ENCODE measurements at places on chromosomes 7 and 10. TPM values are rescaled to one million over a fixed set of nuclear protein-coding genes. Genes with fewer than 3 reads are reported as not detected.

DNA sequence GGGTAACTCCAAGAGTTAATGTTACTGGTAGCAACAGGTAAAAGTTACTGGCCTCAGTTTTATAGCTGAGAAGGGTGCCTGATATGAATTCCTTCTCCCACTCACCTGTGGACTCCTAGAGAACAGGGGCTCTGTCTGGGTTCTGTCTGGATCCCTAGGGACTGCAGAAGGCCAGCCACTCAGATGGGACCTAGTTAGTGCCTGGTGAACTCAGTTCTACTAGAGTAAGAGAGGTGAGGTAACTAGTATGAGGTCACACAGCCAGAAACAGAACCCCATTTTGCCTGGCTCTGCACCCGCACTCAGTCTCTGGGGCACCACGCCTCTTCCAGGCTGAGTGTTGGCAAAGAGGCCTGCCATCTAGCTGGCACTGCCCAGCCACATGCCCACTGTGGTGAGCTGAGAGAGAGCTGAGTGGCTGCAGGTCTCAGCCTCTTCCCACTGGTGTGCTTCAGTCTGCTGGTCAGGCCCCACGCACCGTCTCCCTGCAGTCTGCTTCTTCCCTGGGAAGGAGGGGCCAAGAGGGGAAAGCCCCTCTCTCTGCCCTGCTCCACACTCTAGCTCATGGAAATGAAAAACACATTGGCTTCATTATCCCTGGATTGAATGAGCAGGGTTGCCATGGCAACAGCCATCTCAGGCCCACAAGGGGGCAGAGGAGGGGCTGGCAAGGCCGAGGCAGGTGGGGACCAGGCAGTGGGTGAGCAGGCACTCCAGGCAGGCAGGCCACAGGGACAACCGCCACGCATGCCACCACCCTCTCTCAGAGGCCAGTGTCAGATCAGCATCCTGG lies 110.6 kb downstream of the ZMIZ1 start:
- DNase-seq: peak; percentile 77
- no peak overlapping the region for H3K4me3 ChIP-seq
- peaks cover 17% of the 10 kb centered on the region for H3K4me1 ChIP-seq

The STEAP4 gene
- not detected for total RNA-seq

DNA sequence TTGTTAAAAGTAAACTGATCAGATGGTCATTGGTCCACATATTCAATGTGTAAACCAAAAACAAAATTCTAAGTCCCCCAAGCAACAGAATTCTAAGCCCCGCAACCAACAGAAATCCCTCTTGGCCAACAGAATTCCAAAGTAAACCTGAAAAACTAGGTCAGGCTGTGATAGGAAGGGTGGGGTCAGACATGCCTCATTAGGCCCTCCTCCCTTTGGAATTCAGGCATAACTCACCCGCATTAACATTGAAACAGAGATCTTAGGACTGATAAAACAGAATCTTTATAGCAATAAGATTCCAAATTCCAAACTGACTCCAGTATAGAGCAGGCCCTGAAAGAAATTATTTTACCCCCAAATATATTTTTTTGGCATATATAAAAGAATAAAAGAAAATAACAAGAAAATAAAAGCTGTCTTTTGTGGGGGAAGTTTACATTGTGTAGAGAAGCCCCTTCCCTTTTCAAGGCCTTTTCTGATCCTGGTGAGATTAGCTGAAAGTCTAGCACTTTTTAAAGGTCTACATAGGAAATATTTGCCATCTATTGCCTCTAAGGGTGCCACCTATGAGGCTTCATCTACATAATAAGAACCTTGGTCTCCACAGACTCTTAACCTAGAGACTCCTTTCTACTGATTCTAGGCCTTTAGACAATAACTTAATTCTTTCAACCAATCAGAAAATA lies 30.5 kb downstream of the GNAT3 start:
- H3K4me1 ChIP-seq: peaks cover 10% of the 10 kb centered on the region
- H3K4me3 ChIP-seq: no peak overlapping the region
- H3K27me3 ChIP-seq: no peaks in the 10 kb centered on the region
- H3K27ac ChIP-seq: peak overlapping the region; percentile 58

- no peaks in the 10 kb centered on the region for H3K36me3 ChIP-seq
- DNase-seq: no peak
Measured at GRCh38 chr10:82266438-82266837, 391.4 kb downstream of the NRG3 start.

The PPP3CB gene
- 42.9 TPM for total RNA-seq

GRCh38 chr7:84452618-84453017 lies 258.0 kb upstream of the SEMA3A start:
- no peak overlapping the region for H3K27ac ChIP-seq
- no peaks in the 10 kb centered on the region for H3K36me3 ChIP-seq
- H3K4me3 ChIP-seq: no peak overlapping the region
- DNase-seq: no peak

DNA sequence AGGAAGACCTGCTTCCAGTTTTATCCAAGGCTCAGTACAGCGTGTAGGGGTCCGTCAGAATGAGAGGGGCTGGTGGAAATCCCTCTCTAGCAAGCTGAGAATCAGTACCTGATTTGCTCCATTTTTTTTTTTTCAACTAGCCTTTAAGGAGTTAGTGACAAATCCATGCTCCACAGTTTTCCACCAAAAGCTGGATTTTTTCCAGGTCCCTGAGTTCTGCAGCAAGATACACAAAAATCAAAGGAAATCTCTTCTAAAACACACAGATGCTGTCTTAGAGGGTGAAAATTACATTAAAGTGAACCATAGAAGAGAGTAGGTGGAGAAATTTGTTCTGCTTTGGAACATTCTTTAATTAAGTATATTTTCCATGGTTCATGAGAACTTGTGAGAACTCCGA lies 30.4 kb downstream of the MDFIC start:
- H3K4me3 ChIP-seq: no peak overlapping the region
- no peaks in the 10 kb centered on the region for H3K36me3 ChIP-seq
- H3K27me3 ChIP-seq: no peaks in the 10 kb centered on the region
- H3K27ac ChIP-seq: no peak overlapping the region
- H3K4me1 ChIP-seq: peaks cover 3% of the 10 kb centered on the region

DNA sequence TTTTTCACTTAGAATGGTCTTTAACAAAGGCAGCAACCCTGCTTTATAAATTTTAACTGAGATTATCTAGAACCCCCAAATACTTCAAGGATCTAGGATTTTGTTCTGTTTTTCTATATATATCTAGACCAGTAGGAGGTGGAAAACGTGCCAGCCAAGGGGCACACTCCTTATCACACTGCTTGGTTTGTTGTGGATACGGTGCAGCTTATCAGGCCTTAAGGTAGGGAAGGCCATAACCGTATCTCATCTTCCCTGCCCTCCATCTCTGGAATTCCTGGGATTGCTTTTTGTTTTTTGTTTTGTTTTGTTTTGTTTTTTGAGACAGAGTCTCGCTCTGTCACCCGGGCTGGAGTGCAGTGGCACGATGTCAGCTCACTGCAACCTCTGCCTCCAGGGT lies 75.4 kb downstream of the MPLKIP start:
- no peak overlapping the region for H3K4me3 ChIP-seq
- 0 out of 2 replicates have a peak, but pooled peaks cover 3% of the 10 kb centered on the region for H3K36me3 ChIP-seq
- no peaks in the 10 kb centered on the region for H3K4me1 ChIP-seq
- H3K27me3 ChIP-seq: no peaks in the 10 kb centered on the region
- 0 out of 2 replicates have a peak overlapping the region, but pooled peaks have one; percentile 35 for H3K27ac ChIP-seq

DNA sequence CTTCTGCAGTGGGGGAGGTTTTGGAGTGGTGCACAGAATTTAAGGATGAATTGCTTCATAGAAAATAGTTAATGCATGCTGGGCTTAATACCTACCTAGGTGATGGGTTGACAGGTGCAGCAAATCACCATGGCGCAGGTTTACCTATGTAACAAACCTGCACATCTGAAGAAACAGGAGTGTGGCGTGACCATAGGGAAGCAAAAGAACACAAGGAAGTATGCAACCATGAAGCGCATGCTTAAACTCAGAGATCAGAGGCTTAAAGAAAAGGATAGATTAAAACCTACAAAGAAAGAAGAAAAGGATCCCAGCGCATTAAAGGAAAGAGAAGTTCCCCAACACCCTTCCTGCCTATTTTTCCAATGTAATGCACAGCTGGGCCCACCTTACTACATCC lies 22.0 kb downstream of the CCDC126 start:
- no peaks in the 10 kb centered on the region for H3K27me3 ChIP-seq
- H3K27ac ChIP-seq: no peak overlapping the region
- DNase-seq: no peak
- H3K4me1 ChIP-seq: no peaks in the 10 kb centered on the region
- no peak overlapping the region for H3K4me3 ChIP-seq
- H3K36me3 ChIP-seq: peaks cover 9% of the 10 kb centered on the region

- no peaks in the 10 kb centered on the region for H3K36me3 ChIP-seq
- H3K4me1 ChIP-seq: peaks cover 32% of the 10 kb centered on the region
- peak; percentile 48 for DNase-seq
- H3K4me3 ChIP-seq: no peak overlapping the region
- no peaks in the 10 kb centered on the region for H3K27me3 ChIP-seq
Measured at GRCh38 chr7:158470336-158470735, 117.3 kb downstream of the PTPRN2 start.

GRCh38 chr10:33952692-33953360 lies 618.4 kb upstream of the NRP1 start:
- DNase-seq: no peak
- H3K36me3 ChIP-seq: no peaks in the 10 kb centered on the region
- no peaks in the 10 kb centered on the region for H3K27me3 ChIP-seq
- no peaks in the 10 kb centered on the region for H3K4me1 ChIP-seq
- no peak overlapping the region for H3K27ac ChIP-seq

The TMEM140 gene
- not detected for total RNA-seq

The OR2A7 gene
- 1.6 TPM for total RNA-seq

GRCh38 chr10:89591796-89592271 lies 53.2 kb downstream of the PANK1 start:
- H3K27ac ChIP-seq: no peak overlapping the region
- no peak for DNase-seq
- peaks cover 21% of the 10 kb centered on the region for H3K36me3 ChIP-seq
- no peak overlapping the region for H3K4me3 ChIP-seq

DNA sequence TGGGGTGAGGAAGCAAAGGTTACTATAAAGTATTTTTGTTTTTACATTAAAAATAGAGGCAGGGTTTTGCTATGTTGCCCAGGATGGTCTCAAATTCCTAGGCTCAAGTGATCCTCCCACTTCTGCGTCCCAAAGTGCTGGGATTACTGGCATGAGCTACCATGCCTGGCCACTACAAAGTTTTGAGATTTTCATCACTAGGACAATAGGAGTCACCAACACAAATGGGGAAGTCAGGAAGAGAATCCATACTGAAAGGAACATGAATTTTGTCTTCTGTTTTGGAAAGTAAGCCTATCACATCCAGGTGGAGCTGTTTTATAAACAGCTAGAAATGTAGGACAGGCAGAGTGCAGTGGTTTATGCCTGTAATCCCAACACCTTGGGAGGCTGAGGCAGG lies 20.0 kb upstream of the CAPZA2 start:
- H3K4me3 ChIP-seq: no peak overlapping the region
- no peaks in the 10 kb centered on the region for H3K27me3 ChIP-seq
- H3K27ac ChIP-seq: no peak overlapping the region

- peaks cover 4% of the 10 kb centered on the region for H3K4me1 ChIP-seq
- H3K36me3 ChIP-seq: no peaks in the 10 kb centered on the region
- DNase-seq: peak; percentile 58
- peak overlapping the region; percentile 99 for H3K4me3 ChIP-seq
- H3K27me3 ChIP-seq: peaks cover 21% of the 10 kb centered on the region
Measured at GRCh38 chr7:100127866-100128636, 1.3 kb downstream of the MBLAC1 start.

The GPR146 gene
- 0.28 TPM for total RNA-seq

DNA sequence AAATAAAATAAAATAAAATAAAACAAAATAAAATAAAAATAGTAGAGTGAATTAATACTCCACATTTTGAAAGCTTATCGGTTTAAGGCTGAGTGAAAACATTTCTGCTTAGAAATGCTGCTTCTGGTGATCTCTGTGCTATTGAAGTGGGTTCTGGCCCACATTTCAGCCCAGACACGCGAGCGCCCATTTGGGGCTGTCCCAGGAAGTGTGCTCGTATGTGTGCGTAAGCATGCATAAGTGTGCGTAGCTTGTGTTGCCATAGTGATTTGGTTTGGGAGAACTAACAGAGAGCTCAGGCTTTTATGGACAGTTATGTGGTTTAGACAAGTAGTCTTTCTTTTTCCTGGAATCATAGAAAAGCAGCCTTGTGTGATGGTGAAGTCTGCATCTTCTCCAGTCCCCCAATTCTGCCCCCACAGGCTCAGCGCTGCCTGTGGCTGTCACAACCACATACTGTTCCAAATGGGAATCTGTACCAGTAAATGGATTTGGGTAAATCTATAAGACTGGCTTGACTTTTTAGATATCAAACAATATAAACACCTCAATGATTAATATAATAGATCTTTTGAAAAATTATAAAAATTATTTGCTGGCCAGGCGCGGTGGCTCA lies 29.8 kb upstream of the PURB start:
- no peaks in the 10 kb centered on the region for H3K4me1 ChIP-seq
- no peak for DNase-seq
- no peaks in the 10 kb centered on the region for H3K36me3 ChIP-seq
- H3K27ac ChIP-seq: no peak overlapping the region

The PTPN20 gene
- not detected for total RNA-seq

GRCh38 chr10:113020475-113020753 lies 70.4 kb downstream of the TCF7L2 start:
- no peaks in the 10 kb centered on the region for H3K36me3 ChIP-seq
- H3K4me3 ChIP-seq: no peak overlapping the region
- peaks cover 75% of the 10 kb centered on the region for H3K4me1 ChIP-seq
- no peak for DNase-seq
- no peaks in the 10 kb centered on the region for H3K27me3 ChIP-seq

DNA sequence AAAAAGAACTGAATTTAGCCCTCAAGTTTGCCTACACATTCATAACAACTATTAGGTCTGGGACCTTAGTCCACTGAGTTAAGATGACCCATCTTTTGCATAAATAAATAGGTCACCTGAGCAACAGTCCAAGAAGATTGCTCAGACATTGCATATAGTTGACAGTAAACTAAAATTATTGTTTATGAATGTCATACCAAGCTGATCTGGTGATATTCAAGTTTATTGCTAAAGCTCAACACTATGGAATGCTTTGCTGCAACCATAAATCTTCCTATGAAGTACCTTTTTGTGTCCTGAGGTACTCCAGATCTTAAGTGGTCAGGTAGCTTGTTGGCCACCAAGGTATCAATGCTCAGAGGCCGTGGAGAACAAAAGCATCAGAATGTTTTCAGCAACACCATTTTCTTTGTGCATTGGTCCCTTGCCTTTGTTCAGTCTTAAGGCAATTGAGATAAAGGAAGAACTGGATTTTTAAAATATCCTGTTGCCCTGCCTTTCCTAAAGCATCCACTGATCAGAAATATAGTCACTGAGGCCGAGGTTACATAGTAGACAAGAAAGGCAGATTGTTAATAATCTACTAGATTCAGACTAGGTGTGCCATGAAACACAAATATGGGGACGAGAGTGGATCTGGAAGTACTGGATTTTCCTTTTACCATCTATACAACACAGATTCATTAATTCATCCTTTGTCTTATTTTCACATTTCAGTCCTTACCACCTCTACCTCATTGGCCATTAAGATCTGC lies 321.3 kb downstream of the PTEN start:
- DNase-seq: no peak
- H3K27ac ChIP-seq: no peak overlapping the region
- H3K4me3 ChIP-seq: no peak overlapping the region

- H3K36me3 ChIP-seq: no peaks in the 10 kb centered on the region
- peaks cover 15% of the 10 kb centered on the region for H3K4me1 ChIP-seq
- H3K27me3 ChIP-seq: no peaks in the 10 kb centered on the region
- peak; percentile 91 for DNase-seq
- H3K4me3 ChIP-seq: 0 out of 2 replicates have a peak overlapping the region, but pooled peaks have one; percentile 1
- H3K27ac ChIP-seq: peak overlapping the region; percentile 67
Measured at GRCh38 chr7:123643495-123644441, 11.9 kb upstream of the LMOD2 start.
